Stimulated activated CD8-positive, alpha-beta memory T cell treated with anti-CD3 and anti-CD28 coated beads, Interleukin-4, amount 100 ng/mL, for 48 hours (primary cell): ENCODE measurements at places on chromosomes 6 and 20.
A peak's percentile ranks its signal among the peaks of the same experiment; 100 is the strongest.

DNA sequence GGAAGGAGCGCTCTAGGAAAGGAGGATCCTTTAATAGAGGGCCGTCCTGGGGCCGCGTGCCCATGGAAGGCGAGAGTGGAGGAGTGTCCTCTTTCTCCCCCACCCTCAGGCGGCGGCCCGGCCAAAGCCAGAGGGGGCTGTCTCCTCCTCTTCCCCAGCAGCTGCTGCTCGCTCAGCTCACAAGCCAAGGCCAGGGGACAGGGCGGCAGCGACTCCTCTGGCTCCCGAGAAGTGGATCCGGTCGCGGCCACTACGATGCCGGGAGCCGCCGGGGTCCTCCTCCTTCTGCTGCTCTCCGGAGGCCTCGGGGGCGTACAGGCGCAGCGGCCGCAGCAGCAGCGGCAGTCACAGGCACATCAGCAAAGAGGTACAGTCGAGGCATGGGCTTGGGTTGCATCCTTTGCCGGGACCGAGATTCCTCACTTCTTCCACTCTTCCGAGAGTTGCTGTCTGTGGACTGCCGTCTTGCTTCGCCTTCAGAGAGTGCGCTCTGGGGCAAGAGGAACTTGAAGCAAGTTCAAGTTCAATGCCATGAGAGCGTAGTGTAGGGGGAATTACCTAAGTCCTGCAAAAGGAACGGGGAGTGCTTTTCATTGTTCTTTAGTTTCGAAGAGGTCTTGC, at the start of gene LAMA2:
Gene LAMA2 (plus strand): TSS at position 148 of the 621 bp plus-strand sequence. CDS start 108 bp downstream, at position 256.
- peak; percentile 24 for DNase-seq

DNA sequence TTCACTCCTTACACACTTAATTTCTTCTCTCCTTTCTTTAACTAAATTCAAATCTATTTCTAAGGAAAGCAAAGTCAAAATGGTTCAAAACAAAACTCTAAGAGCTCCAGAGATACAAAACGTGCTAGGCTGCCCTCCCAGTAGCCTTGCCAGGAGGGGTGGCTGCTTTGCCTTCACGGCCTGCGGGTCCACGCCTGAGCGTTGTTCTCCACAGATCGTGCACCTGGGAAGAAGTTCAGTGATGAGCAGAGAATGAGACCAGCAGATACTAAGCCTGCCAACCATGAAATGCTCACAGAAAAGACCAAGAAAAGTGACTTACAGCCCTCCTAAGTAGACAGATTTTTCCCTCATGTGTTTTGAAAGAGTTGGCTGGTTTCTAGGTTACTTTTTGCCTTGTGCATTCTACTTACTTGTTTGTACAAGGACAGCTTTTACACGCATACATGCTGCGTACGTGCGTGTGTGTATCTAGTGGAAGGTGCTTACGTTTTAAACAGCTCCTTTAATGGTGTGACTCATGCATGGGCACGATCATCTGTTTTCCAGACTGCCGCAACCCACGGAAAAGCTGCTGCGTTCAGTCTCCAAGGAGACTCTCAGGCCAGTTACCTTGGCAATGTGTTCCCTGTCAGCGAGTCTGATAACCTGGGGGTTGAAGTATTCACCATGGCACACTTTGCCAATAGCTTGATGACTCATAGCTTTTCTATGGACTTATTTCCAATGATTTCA, 32.4 kb upstream of the PBOV1 start:
- DNase-seq: no peak

DNA sequence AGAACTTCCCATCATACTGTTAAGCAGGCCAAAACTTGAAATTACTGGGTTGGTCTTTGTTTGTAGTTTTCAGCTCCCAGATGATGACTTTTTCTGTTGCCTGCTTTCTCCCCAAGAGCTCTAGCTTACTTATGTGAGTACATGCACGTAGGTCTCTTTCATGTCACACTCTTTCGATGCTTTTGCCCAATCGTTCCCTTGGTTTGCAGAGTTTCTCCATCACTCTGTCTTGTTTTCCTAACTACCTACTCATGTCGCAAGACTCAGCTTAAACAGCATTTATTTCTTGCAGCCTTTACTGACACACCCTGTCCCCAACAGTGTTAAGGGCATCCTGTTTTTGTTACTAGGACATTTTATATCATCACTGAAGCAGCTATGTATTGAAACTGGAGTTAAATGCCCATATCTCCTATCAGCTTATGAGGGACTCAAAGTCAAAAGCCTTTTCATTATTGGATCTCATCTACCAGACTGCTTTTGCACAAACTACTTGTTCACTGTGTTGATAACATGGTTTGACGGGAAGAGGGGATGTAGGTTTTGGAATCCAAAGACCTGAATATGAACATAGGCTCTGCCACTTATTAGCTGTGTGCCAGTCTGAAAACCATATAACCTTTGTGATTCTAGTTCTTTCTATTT, 2.9 kb downstream of the ARG1 start:
- no peak for DNase-seq

DNA sequence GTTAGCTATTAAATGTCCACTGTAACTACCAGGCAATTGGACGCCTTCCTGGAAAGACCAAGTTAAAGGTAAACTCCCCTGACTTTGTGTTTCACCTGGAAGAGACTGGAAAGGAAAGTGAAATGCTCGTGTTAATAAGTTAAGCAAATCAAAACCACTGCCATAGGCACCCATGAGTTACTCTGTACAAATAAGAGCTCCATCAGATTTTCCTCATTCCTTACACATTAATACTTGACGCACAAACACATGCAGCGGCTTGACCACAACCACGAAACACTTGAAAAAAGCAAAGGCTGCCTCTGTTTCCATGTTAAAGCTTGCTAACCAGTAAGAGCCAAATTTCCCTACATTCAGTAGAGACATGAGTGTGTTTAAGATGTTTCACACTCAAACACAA, 19.8 kb downstream of the GCM1 start:
- DNase-seq: no peak
